ENCODE measurements at places on chromosomes 2 and 18.

GRCh38 chr2:177161741-177162460 is 50.7 kb upstream of the HNRNPA3 start:
- DNase-seq, result no peak

DNA sequence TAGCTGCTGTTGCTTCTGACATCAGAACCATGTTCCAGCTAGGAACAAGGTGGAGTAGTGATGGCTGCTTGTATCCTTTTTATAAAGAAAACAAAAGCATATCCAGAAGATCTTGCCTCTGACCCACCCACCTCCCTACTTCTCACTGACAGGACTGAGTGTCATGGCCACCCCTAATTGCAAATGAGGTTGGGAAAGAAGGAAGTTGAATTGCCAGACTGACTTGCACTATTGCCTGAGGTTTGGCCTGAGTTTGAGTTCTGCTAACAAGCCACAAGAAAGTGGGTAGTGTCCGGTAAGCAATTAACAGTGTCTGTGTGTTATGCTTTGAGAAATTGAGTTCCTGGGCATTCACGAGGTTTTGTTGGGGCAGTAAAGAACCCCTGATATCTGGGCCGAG is 22.8 kb downstream of the SGPP2 start:
- DNase-seq, result no peak

- DNase-seq, result no peak
Observed at GRCh38 chr2:9017411-9017810, 13.9 kb upstream of the MBOAT2 start.

DNA sequence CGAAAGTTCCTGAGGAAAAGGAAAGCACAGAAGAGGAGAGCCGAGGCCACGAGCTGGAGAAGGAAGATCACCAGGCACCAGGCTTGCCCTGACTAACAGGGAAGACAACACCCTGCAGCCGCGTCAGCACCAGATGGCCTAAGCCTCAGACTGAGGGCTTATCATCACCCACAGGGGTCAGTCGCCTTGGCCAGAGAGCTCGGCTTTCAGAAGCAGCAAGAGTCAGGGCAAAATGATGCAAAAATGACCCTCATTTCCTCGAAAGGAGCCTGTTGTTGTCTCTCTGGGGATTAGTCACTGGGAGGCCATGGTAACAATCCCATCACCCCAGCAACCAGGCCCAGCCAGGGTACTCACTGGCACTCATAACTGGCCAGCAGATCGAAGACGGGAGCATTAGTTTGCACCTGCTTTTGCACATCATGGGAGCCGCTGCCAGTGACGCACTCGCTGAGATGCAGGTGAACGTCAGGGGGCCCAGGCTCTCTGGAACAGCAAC is 42.7 kb upstream of the ZFP36L2 start:
- DNase-seq, result no peak

DNA sequence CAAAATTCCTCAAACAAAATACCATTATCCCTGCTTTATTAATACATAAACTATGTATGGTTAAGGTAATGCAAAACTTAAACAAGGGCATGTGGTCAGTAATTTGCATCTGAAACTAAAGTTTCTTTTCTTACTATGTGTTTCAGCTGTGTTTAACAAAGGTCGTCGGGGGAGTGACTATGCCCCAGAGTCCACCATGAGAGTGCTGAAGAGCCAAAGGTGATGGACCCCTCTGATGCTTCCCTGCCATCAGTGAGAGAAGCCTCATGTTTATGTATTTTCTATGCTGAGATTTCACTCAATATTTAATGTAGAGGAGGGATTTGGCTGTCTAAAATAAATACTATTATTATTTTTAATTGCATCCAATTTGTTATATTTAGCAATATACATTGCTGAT is 707.2 kb upstream of the REG3G start:
- DNase-seq, result no peak

- no peak for DNase-seq
Observed at GRCh38 chr2:127293386-127293747, 577 bp downstream of the ERCC3 start.

- DNase-seq, result no peak
Observed at GRCh38 chr2:31335921-31336585, 78.5 kb downstream of the XDH start.

- DNase-seq, result no peak
Observed at GRCh38 chr18:26919201-26919600, 53.7 kb upstream of the AQP4 start.

DNA sequence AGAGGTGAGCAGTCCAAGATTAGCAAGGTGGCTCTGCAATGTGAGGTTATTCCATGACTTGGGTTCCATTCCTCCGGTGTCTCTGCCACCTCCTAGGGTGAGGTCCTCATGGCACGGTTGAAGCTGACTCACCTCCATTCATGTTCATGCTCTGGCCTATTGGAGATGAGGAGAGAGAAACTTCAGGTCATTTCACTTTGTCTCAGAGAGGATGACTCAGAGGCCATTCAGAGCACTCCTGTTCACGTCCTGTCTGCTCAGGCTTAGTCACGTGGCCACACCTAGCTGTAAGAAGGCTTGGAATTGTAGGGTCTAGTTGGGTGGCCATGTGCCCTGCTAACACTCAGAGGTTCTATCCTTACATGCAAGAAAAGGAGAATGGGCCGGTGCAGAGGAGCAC is 67.5 kb upstream of the MBOAT2 start:
- no peak for DNase-seq

- DNase-seq, result no peak
Observed at GRCh38 chr2:18830962-18831361, 241.6 kb upstream of the NT5C1B start.

DNA sequence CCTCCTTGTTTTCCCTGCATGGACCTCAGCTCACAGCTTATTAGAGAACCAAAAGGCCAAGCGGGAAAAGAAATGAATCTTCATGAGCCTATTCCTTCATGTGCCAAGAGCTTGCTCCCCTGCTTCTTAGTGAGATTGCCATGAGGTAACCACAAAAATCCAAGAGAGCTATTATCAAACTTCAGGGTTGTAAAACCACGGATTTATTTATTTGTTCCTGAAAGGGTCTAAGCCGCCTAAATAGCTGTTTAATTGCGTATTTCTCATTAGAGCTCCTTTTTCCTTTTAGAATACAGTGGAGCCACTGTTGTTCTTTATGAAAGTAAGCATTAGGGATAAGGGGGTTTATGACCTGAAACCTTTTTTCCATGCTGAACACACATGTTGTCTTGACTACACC is 58.0 kb downstream of the SRD5A2 start:
- no peak for DNase-seq

DNA sequence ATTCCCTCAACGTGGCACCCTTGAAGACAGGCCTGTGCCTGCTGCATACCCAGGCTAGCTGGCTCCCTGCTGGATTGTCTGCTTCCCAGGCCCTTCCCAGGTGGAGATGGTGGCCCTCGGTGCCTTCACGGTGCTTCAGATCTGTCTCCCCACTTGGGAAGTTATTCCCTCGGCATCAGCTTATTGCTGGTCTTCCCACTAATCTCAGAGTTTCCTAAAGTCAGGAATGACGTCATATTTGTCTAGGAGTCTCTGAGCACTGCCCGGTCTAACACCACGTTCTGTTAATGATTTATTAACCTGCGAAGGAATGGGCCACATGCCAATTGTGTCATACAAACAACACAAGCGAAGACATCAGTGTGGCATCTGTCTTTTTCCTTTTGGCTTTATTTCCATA is 269.8 kb upstream of the ID2 start:
- no peak for DNase-seq

GRCh38 chr2:86433137-86433536 is 8.0 kb upstream of the KDM3A start:
- DNase-seq, result no peak

DNA sequence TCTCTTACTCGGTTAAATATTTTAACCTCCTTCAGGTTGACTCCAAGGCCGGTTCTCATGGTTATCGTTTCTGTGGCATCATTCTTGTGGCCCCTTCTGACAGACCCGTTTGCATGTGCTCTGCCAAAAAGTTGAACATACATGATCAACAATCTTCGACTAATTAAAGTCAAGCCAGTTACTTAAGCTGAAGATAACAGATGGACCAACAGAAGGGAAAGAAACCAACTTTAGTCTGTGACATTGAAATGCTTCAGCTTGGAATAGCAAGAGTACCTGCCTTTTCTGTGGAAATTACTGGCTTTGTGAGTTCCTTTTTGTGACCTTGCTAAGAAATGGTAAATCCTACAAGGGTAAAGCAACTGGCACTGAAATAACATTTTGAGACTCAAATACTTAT is 1429.1 kb downstream of the LRP1B start:
- DNase-seq, result no peak

- no peak for DNase-seq
Observed at GRCh38 chr18:68121826-68122225, 593.1 kb downstream of the TMX3 start.

Data from putamen (tissue), 1 donor.